Psoas muscle (tissue), 8 donors: ENCODE measurements at places on chromosomes 6 and 20. TPM values are rescaled to one million over a fixed set of nuclear protein-coding genes. Genes with fewer than 3 reads are reported as not detected.

The KATNA1 gene
- total RNA-seq = 20.0 TPM

GRCh38 chr20:41138475-41139226 lies 1.3 kb downstream of the PLCG1 start:
- DNase-seq = no peak

GRCh38 chr6:101393251-101393828 lies at the start of gene GRIK2:
Gene GRIK2, plus strand, starts transcription at chr6:101393708.
- no peak for DNase-seq

DNA sequence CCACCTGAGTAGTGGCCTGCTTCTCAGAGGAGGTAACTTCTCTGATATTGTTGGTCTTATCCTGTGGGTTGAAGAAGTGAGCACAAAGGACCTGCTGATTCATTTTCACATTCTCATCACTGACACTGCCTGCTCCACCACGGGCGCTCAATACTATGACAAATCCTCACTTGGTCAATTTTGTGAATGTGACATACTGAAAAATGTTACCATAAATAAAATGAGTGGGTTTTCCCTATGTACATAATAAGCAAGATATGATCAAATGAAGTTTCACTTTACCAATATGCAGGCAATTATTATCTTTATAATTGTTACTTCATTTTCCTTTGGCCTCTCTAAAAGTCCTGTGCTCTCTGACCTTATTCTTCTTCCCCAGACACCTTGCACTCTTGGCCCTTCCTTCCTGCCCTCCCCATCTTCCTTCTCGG lies 71.5 kb upstream of the RIPOR2 start:
- DNase-seq = no peak

GRCh38 chr6:159919011-159919511 lies 28.3 kb downstream of the MAS1 start:
- no peak for DNase-seq

The RTN4IP1 gene
- total RNA-seq = 10.0 TPM

GRCh38 chr6:108751282-108751681 lies 96.9 kb upstream of the ARMC2 start:
- DNase-seq = no peak

DNA sequence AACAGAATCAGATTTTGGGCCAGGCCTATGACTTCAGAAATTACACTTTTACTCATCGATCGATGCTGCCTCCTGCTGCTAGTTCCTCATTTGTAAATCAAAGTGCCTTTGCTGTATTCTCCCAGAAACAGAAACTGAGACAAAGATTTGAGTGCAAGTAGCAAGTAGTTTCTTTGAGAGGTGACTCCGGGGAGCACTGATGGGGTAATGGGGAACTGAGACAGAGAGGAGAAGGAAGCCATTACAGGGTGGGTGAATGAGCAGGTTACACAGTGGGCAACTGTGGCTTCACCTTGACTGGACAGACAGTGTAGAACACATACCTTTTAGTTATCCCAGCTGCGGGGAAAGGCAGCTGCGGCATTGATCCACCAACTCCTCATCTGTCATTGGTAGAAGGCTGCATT lies 9.7 kb upstream of the CD40 start:
- DNase-seq = no peak

GRCh38 chr20:4181956-4182945 lies 166.9 kb upstream of the RNF24 start:
- no peak for DNase-seq

The IL17A gene
- not detected for total RNA-seq

The IFNGR1 gene
- 53.7 TPM for total RNA-seq

The INSM1 gene
- total RNA-seq = not detected

DNA sequence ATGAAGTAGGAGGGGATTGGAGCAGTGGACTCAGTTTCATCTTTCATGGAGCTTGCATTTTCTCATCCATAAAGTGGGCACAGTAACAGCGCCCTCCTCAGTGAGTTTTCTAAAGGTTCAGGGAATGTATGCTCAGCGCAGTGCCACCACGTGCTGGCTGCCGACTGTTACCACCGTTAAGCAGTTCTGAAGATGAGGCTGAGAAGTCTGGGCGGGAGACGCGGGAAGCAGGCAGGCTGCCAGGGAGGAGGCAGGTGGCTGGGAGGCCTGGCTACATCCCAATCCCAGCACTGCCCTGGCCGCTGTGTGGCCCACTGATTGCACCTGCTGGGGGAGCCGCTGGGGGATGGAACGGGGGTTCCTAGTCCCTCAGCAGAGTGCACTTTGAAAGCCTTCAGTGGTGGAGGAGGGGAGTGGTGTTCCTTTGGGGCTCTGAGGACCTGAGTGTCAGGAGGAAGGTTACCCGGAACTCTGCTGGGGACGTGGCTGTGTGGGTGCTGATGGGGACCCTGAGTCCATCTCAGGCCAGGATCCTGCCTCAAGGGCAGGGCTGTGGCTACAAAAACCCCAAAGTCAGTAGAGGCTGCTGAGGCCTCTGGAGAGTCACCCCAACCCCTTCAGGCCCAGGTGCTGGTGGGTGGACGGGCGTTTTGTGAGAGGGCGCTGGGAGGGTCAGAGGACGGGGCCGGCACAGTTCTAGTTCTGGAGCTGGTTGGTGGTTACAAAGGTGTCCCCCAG lies 28.0 kb upstream of the PHACTR3 start:
- DNase-seq = no peak

The NOX3 gene
- not detected for total RNA-seq

DNA sequence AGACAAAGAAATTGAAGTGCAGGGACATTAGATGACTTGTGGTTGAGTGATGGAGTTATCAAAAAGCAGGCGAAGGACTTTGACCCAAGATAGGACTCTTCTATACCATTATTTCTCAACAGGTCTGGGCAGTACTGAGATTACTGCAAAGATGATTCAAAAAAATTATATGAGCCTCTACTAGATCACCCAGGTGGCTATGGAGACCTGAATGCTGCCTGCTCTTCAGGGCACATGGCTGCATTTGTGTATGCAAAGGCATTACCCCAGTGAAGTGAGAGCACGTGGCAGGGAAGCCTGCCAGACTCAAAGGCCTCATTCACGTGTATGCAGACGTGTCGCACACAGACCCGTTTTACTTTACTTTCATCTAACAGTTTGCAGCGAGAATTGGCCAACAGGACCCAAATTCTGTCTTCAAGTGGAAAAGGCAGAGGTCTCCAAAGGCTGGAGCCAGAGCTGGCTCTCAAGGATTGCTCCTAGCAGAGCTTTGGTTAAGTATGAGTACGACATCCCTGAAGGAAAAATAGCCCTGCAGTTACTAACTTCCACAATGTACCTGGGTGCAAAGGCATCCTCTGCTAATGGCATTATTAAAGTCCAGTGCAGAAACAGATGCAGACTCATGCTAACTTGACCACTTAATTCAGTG lies 113.8 kb upstream of the ARMC2 start:
- DNase-seq = no peak

GRCh38 chr20:56949318-56949717 lies 317.1 kb downstream of the BMP7 start:
- DNase-seq = no peak

GRCh38 chr6:34465531-34466241 lies at the start of gene PACSIN1:
Gene PACSIN1, plus strand, starts transcription at chr6:34466076. Its CDS starts 60,230 bp downstream, at chr6:34526306.
- no peak for DNase-seq

DNA sequence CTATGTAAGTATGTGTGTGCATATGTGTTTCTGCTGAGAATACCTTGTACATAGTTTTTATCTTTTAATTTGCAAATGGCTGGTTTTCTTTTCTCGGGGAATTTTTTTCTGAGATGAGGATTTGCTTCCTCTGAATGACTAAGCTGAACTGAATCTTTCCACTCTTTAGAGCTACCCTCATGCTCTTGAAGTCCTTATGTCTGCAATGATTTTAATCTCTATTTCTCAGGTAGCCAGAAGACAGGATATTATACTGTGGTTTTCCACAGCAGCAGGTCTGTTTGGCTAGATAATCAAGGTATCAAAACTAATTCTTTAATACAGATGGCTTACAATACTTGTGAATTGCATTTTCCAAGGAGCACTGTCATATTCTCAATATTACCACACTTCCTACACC lies 114.7 kb downstream of the PLCB1 start:
- no peak for DNase-seq

- no peak for DNase-seq
Observed at GRCh38 chr6:161917645-161918044, 643.8 kb upstream of the AGPAT4 start.

- no peak for DNase-seq
Observed at GRCh38 chr6:139457476-139457875, 83.0 kb upstream of the CITED2 start.

GRCh38 chr6:170249817-170250216 lies 41.1 kb downstream of the DLL1 start:
- no peak for DNase-seq

The OR2H1 gene
- total RNA-seq = not detected

DNA sequence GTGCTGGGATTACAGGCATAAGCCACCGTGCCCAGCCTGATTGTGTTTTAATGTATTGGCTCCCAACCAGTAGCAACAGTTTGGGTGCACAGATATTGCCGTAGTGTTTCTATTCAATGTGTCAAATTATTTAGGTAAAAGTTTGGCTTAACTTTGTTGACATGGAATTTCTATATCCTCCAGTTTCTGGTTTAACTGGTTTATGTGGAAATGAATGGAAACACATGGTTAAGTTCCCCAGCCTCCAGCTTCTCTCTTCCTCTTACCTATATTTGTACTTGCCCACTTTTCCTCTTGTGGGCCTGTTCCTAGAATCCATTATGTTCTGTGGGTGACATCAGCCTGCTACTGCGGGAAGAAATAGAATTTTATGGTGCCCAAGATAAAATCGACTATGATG lies 53.9 kb upstream of the ESR1 start:
- DNase-seq = no peak

DNA sequence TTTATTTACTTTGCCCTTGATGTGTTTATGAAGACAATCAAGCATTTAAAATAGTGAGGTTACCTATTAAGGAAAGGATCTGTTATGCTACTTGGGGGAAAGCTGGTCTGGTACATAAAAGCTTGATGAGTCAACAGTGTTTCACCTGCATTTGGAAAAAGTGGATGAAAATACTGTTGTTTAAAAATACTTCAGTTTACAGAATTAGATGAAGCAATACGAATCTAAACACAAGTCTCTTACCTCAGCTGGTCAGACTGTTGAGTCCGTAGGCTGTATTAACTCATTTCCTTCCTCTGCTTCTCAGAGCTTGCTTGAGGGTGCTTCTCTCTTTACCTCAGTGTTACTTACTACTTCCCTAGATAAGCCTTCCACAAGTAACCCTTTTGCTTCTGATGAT lies 36.1 kb downstream of the NKX2-4 start:
- DNase-seq = no peak

The KCNB1 gene
- total RNA-seq = 44.0 TPM

DNA sequence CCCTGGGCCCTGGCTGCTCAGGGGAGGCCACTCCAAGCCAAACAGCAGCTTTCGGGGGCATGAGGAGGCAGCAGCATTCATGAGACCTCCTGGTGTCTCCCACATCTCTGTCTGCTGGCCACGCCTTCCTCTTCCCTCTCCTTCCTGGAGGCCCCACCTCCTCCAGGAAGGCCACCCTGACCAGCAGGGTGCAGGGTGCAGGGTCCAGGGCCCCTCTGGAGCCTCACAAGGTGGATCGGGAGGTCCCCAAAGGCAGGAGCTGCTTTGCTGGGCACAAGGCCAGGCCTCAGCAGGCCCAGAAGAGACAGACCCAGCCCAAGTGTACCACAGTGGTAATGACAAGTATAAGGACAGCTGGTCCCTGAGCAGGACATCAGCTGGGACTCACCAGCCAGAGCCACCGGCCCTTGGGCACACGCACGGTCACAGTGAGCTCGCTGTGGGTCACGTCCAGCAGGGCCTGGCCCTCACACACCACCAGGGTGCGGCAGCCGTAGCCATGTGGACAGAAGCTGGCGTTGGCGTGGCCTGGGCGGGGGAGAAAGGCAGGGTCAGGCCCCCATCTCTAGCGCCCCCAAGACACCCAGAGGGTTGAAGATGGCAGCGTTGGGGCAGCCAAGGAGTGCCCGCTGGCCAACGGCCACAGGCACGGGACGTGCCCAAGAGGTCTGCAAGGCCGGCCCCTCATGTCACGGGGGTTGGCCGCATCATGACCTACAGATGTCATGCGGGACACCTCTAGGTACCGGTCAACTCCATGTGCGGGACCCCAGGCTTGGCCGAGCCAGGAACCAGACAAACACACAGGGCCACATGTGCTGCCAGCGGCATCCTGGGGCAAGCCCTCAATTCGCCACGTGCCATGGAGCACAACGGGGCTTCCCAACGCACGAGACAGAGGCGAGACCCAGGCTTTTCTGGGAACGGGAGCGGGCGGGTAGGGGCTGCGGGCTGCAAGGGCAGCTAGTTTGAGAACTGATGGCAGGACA lies 26.9 kb downstream of the ADRM1 start:
- no peak for DNase-seq

- DNase-seq = no peak
Observed at GRCh38 chr6:139194740-139195139, 59.9 kb downstream of the HECA start.

GRCh38 chr20:44736170-44737021 lies 9.3 kb upstream of the KCNK15 start:
- no peak for DNase-seq

DNA sequence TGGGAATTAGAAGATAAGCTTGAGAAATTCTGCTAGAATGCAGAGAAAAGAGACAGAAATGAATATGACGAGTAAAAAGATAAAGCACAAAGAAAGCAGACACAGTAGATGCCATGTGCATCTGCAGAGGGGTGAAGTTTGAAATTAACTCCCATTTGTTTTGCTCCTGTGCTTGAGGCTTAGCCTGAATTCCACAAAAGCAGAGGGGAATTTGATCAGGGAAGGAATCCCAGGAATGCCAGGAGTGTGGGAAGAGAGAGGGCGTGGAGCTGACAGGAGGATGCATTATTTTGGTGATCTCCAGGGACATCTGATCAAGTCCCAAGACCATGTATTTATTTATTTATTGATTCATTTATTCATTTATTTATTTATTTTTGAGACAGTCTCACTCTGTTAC lies 55.6 kb downstream of the SLC22A1 start:
- no peak for DNase-seq

DNA sequence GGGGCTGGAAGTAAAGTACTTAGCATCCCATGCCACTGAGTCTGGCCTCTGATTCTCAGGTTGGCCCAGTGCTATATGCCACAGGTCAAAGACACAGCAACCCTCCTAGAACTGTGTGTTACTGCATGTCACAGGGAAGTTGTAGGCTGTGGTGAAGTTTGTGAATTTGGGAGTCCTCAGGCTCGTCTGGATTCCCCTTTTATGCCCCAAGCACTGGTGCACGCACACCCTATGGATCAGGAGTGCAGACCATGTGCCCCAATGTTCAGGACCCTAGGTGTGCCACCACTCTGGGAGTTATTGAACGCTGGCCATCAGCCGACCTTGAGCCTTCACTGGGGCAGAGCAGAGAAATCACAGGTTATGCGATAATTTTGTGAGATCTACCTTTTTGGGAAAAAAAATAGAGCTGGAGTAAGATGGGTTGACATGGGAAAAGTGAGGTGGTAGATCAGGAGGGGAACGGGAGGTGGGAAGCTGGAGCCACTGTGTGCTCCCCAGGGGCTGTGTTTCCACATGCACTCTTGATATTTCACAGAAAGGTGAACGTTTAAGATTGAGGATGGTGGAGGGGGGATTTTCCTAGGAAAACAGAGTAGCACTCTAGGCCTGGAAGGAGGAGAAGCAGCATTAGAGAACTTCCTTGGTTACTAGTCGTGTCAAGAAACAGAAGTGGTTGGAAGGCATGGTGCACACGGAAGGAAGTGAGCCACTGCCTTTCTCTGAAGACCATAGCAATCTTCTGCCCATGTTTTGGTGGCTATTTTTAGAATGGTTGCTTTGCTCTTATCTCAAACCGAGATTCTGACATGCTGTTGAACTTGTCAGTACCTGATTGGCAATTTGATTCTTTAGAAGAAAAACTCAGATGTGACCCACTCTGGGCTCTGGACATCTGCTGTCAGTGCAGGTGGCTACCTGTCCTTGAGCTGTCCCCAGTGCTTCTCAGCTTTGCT lies 44.1 kb downstream of the DUSP22 start:
- DNase-seq = no peak

The GNMT gene
- not detected for total RNA-seq
